Stimulated activated CD8-positive, alpha-beta memory T cell treated with anti-CD3 and anti-CD28 coated beads, Interleukin-7, amount 100 ng/mL, for 48 hours (primary cell): ENCODE measurements at places on chromosomes 5 and 9.

- DNase-seq: no peak
Observed at GRCh38 chr9:1964093-1964492, 51.1 kb upstream of the SMARCA2 start.

- no peak for DNase-seq
Observed at GRCh38 chr9:98236901-98237487, 18.5 kb downstream of the TBC1D2 start.

- DNase-seq: no peak
Observed at GRCh38 chr9:696332-697323, 144.9 kb upstream of the DMRT1 start.

DNA sequence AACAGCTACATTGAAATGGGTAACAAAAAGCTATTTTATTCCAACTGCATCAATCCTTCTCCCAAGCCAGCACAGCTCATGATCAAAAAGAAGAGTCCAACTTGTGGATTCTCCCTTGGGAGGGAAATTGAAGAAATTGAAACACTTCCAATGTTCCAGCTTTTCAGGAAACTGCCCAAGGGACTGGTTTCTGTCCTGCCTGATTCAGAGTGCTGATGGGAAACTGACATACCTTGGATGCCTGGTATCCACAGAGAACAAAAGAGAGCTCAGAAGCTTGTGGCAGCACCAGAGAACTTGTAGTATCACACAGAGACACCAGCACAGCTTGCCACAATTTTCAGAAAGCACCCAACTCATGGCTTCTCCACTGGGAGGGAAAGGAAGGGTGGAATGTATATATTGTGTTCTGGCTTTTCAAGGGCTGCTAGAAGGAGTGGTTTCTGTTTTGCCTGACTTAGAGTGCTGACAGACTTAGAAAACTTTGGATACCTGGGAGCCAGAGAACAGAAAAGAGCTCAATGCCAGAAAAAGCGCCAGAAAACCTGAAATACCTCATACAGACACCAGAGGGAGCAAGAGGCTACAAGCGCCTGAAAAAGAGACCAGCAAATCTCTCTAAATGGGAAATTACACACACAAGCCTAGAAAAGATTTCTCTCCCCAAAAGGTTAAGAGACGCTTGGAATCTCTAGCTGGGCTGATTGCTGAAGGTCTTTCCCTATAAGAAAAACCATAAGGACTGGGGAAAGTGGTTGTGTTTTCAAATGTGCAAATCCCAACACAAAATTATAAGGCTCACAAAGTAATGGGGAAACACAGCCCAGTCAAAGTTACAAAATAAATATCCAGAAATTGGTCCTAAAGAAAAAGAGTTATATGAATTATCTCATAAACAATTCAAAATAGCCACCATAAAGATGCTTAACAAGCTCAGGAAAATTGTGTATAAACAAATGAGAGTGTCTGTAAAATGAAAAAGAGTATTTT, 178.8 kb downstream of the SPOCK1 start:
- DNase-seq: no peak

DNA sequence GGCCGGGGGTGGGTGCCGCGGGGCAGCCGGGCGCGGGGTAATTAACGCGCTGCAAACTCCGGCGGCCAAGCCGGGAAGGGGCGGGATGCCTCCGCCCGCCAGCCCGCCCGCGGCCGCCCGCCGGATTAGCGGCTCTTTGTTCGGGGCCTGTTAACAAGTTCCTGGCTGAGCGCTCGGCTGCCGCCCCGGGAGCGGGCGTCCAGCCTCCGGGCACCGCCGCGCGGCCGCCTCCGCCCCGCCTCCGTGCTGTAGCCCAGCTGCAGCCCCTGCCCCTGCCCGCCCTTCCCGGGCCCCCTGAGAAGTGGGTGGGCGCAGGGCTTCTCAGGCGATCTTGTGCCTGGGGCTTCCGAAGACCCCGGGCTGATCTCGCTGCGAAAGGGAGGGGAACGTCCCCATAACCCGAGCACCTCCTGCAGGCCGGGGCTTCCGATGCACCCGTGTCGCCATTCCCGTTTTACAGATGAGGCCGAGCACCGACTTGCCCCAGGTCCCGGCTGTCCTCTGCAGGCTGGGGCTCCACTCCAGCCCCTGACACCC, 7.5 kb downstream of the UNC5A start:
- no peak for DNase-seq

DNA sequence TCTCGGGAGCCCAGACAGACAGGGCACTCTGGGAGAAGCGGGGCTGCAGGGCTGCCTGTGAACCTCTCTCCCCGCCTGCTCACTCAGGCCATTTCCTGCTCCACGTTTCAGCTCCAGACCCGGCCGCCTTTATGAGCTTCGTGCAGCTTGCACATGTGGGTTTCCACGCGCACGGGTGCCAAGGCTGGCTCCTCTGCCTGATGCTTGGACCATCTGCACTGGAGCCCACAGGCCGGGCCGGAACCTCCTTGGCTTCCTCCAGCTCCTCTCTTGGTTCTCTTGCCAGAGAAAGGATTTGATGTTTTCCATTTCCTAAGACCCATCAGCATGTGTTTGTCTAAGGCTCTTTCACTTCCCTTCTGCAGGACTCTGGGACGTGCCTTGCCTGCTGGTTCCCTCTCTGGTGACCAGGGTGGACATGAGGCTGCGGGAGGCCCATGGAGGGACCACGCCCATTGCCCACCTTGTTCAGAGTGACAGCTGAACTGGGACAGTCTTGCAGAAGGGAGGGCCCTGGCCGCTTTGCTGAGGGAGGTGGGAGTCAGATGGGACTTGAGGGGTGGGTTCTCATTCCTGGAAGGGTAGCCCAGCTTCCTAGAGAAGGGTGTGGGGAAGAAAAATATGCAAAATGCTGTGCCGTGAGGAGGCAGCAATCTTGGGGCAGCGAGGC, 23.3 kb upstream of the COL5A1 start:
- DNase-seq: no peak

- DNase-seq: no peak
Observed at GRCh38 chr9:112831969-112832368, 58.7 kb downstream of the SLC46A2 start.

GRCh38 chr9:69184266-69184665, 10.2 kb downstream of the TJP2 start:
- DNase-seq: no peak

DNA sequence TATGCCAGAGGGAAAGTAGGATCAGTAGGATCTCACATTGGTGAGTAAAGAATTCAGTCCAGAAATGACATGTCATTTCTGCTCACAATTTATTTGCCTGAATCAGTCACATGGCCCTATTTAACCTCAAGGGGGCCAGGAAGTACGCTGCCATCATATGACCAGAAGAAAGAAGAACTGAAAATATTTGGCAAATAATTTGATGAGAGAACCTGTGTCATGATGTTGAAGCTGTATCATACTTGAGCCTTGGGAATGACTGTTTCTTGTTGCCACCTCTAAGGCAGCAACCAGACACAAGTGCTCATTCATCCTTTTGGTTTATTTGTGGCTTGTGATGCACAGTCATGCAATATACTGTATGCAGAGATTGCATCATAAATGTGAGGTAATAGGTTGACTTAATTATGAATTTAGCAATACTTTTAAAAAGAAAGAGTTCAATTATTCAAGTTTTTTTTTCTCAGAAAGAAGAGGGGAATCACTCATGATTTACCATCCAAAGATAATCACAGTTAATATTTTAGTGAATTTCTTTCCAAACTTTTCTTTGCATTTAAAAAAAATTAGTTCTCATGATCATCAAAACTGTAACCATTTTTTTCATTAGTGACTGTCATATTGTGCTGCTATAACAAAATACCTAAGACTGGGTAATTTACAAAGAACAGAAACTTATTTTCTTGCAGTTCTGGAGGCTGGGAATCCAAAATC, 8.2 kb upstream of the ZFYVE16 start:
- no peak for DNase-seq
